IgD-negative memory B cell (primary cell): ENCODE measurements at places on chromosomes 2 and 18. TPM values are rescaled to one million over a fixed set of nuclear protein-coding genes. Genes with fewer than 3 reads are reported as not detected.

The FSHR gene
- not detected for polyA plus RNA-seq

The MAPRE3 gene
- polyA plus RNA-seq, result 2.4 TPM

The PER2 gene
- polyA plus RNA-seq, result 9.4 TPM

The C1D gene
- 35.9 TPM for polyA plus RNA-seq

The MOGAT1 gene
- not detected for polyA plus RNA-seq

The SULT1C4 gene
- not detected for polyA plus RNA-seq

The PARD6G gene
- polyA plus RNA-seq, result not detected

The TLX2 gene
- not detected for polyA plus RNA-seq

The KCNS3 gene
- polyA plus RNA-seq, result not detected

The ABCG5 gene
- not detected for polyA plus RNA-seq

The CHCHD5 gene
- 39.7 TPM for polyA plus RNA-seq

The RMC1 gene
- polyA plus RNA-seq, result 73.0 TPM

The CCDC74B gene
- polyA plus RNA-seq, result not detected

The CPO gene
- polyA plus RNA-seq, result not detected
